Spleen (tissue), 13 donors: ENCODE measurements at places on chromosomes 1 and 21. TPM values are rescaled to one million over a fixed set of nuclear protein-coding genes. Genes with fewer than 3 reads are reported as not detected.

GRCh38 chr1:225544924-225545323 is 108.0 kb downstream of the ENAH start:
- H3K4me1 ChIP-seq, result no peaks in the 10 kb centered on the region
- no peaks in the 10 kb centered on the region for H3K27me3 ChIP-seq
- H3K4me3 ChIP-seq, result no peak overlapping the region
- H3K27ac ChIP-seq, result no peak overlapping the region
- no peak for DNase-seq

GRCh38 chr1:153677718-153678518 is 570 bp upstream of the NPR1 start:
- peak overlapping the region; percentile 39 for H3K4me3 ChIP-seq
- H3K36me3 ChIP-seq, result no peaks in the 10 kb centered on the region
- peak; percentile 81 for DNase-seq
- peaks cover 27% of the 10 kb centered on the region for H3K4me1 ChIP-seq
- no peak overlapping the region for H3K27ac ChIP-seq

- H3K27ac ChIP-seq, result no peak overlapping the region
- no peaks in the 10 kb centered on the region for H3K27me3 ChIP-seq
- no peak for DNase-seq
- no peak overlapping the region for H3K4me3 ChIP-seq
- H3K4me1 ChIP-seq, result peaks cover 15% of the 10 kb centered on the region
- no peaks in the 10 kb centered on the region for H3K36me3 ChIP-seq
These were observed 3.0 kb upstream of the SUCO start for GRCh38 chr1:172530000-172530399.

- peaks cover 84% of the 10 kb centered on the region for H3K36me3 ChIP-seq
- H3K27me3 ChIP-seq, result no peaks in the 10 kb centered on the region
- peak overlapping the region; percentile 58 for H3K27ac ChIP-seq
- H3K4me3 ChIP-seq, result no peak overlapping the region
- H3K4me1 ChIP-seq, result peaks cover 9% of the 10 kb centered on the region
- no peak for DNase-seq
These were observed 13.1 kb upstream of the PSMG1 start for GRCh38 chr21:39196310-39196709.

DNA sequence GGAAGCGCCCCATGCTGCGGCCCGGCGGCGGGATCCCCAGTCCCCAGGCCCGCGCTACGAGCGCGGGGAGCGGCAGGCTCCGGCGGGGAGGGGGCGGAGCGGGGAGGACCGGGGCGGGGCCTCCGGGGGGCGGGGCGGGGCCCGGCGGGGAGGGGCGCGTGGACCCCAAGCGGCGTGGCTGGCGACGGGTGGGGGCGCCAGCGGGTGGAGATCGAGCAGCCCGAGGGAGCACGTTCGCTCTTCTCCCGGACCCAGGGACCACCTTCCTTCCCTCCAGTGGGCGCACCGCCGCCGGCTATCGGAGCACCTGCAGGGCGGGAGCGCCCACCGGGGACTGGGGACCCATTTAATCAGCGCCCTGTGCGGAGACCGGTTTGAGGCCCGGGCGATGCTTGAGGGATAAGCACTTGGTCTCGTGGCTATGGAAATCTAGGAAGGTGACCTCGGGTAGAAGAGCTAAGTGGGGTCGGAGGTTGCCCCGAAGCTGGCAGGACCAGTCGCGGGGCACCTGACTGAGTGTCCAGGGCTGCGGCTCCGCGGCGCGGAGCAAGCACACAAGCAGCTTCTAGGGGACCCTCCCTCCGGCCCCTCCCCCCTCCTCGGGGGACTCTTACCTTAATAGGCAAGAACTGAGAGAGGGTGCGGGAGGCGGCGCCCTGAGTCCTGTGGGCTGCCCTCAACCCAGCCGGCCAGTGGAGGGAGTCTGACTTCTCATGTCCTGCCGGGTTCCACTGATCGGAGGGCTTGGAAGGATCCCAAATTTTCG is at the start of gene TSPAN2:
TSS of gene TSPAN2 (minus strand) at position 84 of the 766 bp plus-strand sequence. CDS start at position 13, 71 bp downstream.
- H3K27me3 ChIP-seq, result peaks cover 12% of the 10 kb centered on the region
- peak within 1 kb of the TSS; percentile 65 for H3K4me3 ChIP-seq
- H3K4me1 ChIP-seq, result peaks cover 5% of the 10 kb centered on the region

DNA sequence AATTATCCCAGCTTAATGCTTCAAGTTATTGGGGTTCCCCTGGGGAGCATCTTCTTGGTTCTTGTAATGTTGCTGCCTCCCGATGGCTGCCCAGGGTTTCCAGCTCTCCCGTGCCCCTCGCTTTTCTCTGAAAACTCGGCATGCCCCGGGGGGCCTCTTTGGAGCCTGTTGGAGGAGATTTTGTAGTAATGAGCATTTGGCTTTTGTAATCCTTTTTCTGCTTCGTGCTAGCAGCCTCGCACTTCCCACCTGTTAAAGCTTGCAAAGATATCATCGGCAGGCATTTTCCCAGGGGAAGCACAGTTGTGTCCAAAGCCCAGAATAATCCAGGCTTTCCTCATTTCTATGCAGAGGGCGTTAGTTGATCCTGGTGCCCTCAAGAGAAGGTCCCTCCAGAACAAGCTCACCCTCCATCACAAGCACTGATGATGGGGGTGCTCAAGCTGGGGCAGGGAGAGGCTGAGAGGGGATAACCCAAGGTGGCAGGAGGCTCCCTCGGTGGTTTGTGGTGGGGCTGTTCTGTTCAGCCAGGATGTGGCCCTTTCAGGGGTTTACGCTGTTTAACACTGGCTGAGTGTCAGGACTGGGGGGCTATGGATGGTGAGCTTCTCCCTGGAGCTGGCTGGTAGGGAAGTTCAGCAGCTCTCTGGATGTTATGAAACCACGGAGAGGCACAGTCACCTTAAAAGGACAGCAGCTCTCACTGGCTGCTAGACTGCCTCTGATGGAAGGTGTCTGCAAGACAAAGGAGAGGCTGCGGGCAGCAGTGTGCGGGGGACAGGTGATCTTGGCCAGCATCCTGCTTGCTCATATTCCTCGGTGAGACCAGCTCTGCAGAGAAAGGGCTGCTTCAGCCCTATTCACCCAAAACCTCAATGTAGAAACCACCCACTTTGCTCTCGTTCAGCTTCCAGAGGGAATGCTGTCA is 477.1 kb upstream of the VAMP3 start:
- no peaks in the 10 kb centered on the region for H3K27me3 ChIP-seq
- H3K4me3 ChIP-seq, result no peak overlapping the region
- H3K4me1 ChIP-seq, result no peaks in the 10 kb centered on the region
- H3K36me3 ChIP-seq, result no peaks in the 10 kb centered on the region

- no peaks in the 10 kb centered on the region for H3K27me3 ChIP-seq
- no peak overlapping the region for H3K4me3 ChIP-seq
- H3K27ac ChIP-seq, result no peak overlapping the region
- no peaks in the 10 kb centered on the region for H3K4me1 ChIP-seq
- DNase-seq, result no peak
These were observed 100.6 kb upstream of the SLC5A9 start for GRCh38 chr1:48121955-48122354.

DNA sequence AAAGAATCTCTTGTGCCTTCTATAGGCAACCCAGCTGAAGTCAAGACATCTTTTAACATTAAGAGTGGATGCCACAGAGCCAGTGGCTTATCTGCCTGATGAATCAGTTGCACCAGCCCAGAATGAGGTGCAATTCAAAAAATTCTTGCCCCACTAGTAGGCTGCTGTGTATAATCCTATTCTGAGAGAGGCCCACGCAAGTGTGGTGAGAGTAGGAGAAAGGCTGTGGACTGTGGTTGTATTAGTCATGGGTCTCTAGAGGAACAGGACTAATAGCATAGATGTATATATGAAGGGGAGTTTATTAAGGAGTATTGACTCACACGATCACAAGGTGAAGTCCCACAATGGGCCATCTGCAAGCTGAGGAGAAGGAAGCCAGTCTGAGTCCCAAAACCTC is 216.4 kb downstream of the LTN1 start:
- no peaks in the 10 kb centered on the region for H3K36me3 ChIP-seq
- no peak overlapping the region for H3K27ac ChIP-seq
- no peaks in the 10 kb centered on the region for H3K27me3 ChIP-seq
- no peaks in the 10 kb centered on the region for H3K4me1 ChIP-seq
- no peak overlapping the region for H3K4me3 ChIP-seq

DNA sequence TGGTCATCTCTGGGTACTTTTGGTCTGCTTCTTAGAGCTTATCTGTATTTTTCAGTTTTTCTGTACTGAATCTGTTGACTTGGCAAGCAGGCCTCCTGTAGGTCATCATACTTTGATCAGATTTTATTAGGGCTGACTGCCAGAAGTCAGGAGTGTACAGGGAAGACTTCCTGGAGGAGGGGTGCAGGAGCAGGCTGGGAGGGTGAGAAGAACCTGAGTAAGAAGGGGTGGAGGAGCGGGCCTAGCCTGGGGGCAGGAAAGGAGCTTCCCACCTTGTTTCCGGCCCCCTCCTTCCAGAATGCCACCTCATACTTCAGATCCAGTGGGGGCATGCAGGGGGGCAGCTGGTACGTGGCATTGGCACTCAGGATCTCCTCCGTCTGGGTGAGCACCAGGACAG is 18.3 kb upstream of the IL22RA1 start:
- no peaks in the 10 kb centered on the region for H3K4me1 ChIP-seq
- no peak overlapping the region for H3K27ac ChIP-seq
- H3K4me3 ChIP-seq, result no peak overlapping the region
- DNase-seq, result no peak
- H3K27me3 ChIP-seq, result no peaks in the 10 kb centered on the region
- H3K36me3 ChIP-seq, result peaks cover 14% of the 10 kb centered on the region

DNA sequence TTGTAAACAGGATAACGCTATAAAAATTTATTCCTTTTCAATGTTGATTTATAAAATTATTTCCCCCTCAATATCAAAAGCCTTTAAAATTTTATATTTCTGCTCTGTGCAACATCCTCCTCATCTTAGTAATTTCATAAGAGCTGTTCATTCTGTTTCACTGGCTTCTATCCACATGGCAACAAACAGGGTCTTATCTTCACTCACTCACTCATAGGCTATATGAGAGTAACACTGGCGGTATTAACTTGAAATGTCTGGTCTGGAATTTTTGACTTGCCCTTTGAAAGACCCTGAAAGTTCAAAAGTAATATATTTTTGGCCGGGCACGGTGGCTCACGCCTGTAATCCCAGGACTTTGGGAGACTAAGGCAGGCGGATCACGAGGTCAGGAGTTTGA is 77.4 kb upstream of the KRTAP11-1 start:
- no peak overlapping the region for H3K4me3 ChIP-seq
- H3K36me3 ChIP-seq, result no peaks in the 10 kb centered on the region
- no peaks in the 10 kb centered on the region for H3K27me3 ChIP-seq
- no peaks in the 10 kb centered on the region for H3K4me1 ChIP-seq
- no peak for DNase-seq

- no peak for DNase-seq
- no peaks in the 10 kb centered on the region for H3K36me3 ChIP-seq
- no peak overlapping the region for H3K4me3 ChIP-seq
- H3K27ac ChIP-seq, result no peak overlapping the region
These were observed 145.1 kb upstream of the SMYD2 start for GRCh38 chr1:214135886-214136285.

GRCh38 chr1:22845398-22845935 is 127.2 kb downstream of the LACTBL1 start:
- H3K27me3 ChIP-seq, result peaks cover 35% of the 10 kb centered on the region
- no peak overlapping the region for H3K27ac ChIP-seq
- no peaks in the 10 kb centered on the region for H3K4me1 ChIP-seq
- no peaks in the 10 kb centered on the region for H3K36me3 ChIP-seq
- no peak overlapping the region for H3K4me3 ChIP-seq

DNA sequence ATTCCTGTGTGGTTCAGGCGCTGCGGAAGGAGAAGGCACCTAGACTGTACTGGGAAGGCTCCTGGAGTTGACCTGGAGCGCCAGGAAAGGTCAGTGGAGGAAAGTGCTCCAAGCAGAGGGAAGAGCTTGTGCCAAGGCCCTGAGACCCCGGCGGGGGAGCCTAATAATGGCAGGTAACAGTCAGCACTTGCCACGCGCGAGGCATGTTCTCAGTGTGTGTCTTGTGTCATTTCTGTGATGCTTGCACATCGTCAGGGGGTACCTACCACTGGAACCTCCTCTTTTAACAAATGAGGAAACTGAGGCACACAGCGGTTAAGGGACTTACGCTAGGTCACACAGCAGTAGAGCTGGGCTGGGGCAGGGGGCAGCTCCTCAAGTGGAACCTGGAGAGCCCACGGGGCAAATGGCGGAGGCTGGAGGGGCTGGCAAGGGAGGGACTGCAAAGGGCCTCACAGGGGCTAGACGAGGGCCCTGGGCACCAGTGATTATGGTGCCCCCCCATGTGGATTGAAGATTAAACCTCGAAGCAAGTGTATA is 976 bp upstream of the BMP8B start:
- no peaks in the 10 kb centered on the region for H3K4me1 ChIP-seq
- H3K36me3 ChIP-seq, result no peaks in the 10 kb centered on the region
- peaks cover 28% of the 10 kb centered on the region for H3K27me3 ChIP-seq

DNA sequence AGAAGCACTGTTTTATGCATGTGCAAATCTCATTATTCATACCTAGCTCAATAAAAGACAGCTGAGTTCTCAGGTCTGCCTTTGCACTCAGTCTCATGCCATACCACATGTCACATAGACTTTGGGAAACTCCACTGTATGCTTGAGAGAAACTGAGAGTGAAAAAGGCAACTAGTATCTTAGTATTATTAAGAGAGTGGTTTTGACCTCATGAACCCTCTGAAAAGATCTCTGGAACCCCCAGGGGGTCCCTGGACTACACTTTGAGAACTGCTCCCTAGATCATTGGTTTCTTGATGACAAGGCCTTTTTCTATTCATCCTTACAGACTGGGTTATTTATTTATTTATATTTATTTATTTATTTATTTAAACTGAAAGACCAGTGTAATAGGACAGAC is 3.7 kb upstream of the RHEX start:
- H3K27ac ChIP-seq, result peak overlapping the region; percentile 11
- peaks cover 9% of the 10 kb centered on the region for H3K4me1 ChIP-seq
- no peaks in the 10 kb centered on the region for H3K36me3 ChIP-seq
- H3K4me3 ChIP-seq, result no peak overlapping the region

GRCh38 chr1:197356723-197357533 is 88.9 kb downstream of the CRB1 start:
- H3K27ac ChIP-seq, result no peak overlapping the region
- no peaks in the 10 kb centered on the region for H3K36me3 ChIP-seq
- no peak overlapping the region for H3K4me3 ChIP-seq
- no peaks in the 10 kb centered on the region for H3K4me1 ChIP-seq

- H3K36me3 ChIP-seq, result no peaks in the 10 kb centered on the region
- no peaks in the 10 kb centered on the region for H3K4me1 ChIP-seq
These were observed 27.2 kb downstream of the PSMG1 start for GRCh38 chr21:39156024-39156423.

GRCh38 chr1:153946622-153947241 is at the start of gene DENND4B:
Gene DENND4B, minus strand, starts transcription at chr1:153946718. Its CDS starts 2,344 bp downstream, at chr1:153944374.
- H3K27ac ChIP-seq, result peak within 1 kb of the TSS; percentile 99
- H3K36me3 ChIP-seq, result no peaks in the 10 kb centered on the region
- H3K27me3 ChIP-seq, result no peaks in the 10 kb centered on the region
- H3K4me1 ChIP-seq, result peaks cover 30% of the 10 kb centered on the region
- peak within 1 kb of the TSS; percentile 90 for H3K4me3 ChIP-seq
- peak; percentile 96 for DNase-seq

- no peaks in the 10 kb centered on the region for H3K36me3 ChIP-seq
- DNase-seq, result no peak
- no peaks in the 10 kb centered on the region for H3K27me3 ChIP-seq
- H3K4me3 ChIP-seq, result no peak overlapping the region
- no peak overlapping the region for H3K27ac ChIP-seq
These were observed 28.3 kb downstream of the POU2F1 start for GRCh38 chr1:167248707-167249642.

Gene GPA33
- 1.4 TPM for total RNA-seq

Gene ETV3L
- not detected for total RNA-seq

Gene PCBP3
- total RNA-seq, result 21.3 TPM

Gene RABIF
- 8.4 TPM for total RNA-seq

Gene USP1
- total RNA-seq, result 29.4 TPM

Gene HMCN1
- 22.1 TPM for total RNA-seq
